Hepatocyte (in vitro differentiated cells): ENCODE measurements at places on chromosomes 13 and 19. TPM values are rescaled to one million over a fixed set of nuclear protein-coding genes. Genes with fewer than 3 reads are reported as not detected.

DNA sequence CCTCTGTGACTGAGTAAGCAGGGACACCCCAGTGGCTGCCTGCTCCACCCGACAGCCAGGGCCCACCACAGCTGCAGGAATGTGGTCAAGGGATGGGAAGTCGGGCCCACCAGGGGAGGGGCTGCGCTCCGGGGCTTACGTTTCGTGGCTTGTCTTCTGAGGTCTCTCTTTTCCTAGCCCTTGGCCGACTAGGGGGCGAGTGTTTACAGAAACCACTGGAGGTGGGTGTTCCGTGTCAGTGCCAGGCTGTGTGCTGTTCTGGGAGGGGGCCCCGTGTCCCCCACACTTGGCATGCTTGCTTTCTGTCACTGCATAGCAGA lies 4.5 kb downstream of the ADAT3 start:
- no peak for DNase-seq

DNA sequence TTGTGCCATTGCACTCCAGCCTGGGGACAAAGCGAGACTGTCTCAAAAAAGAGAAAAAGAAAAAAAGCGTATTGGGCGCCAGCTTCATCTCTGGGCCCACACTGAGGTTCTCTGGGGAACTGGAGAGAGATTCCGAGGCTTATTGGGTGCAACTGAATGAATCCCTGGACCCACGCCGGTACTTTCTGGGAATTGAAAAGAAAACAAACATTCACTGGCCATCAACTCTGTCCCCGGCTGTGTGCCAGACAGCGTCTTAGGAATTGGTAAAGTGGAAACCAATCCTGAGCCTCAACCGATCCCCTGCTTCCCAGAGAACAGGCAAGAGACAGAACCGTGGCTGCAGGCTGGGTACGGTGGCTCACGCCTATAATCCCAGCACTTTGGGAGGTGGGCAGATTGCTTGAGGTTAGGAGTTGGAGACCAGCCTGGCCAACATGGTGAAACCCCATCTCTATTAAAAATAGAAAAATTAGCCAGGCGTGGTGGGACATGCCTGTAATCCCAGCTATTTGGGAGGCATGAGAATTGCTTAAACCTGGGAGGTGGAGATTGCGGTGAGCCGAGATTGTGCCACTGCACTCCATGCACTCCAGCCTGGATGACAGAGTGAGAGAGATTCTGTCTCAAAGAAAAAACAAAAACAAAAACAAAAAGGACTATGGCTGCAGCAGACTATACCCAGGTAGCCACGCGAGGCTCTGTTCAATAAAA lies 8.6 kb downstream of the ANO8 start:
- DNase-seq = no peak

DNA sequence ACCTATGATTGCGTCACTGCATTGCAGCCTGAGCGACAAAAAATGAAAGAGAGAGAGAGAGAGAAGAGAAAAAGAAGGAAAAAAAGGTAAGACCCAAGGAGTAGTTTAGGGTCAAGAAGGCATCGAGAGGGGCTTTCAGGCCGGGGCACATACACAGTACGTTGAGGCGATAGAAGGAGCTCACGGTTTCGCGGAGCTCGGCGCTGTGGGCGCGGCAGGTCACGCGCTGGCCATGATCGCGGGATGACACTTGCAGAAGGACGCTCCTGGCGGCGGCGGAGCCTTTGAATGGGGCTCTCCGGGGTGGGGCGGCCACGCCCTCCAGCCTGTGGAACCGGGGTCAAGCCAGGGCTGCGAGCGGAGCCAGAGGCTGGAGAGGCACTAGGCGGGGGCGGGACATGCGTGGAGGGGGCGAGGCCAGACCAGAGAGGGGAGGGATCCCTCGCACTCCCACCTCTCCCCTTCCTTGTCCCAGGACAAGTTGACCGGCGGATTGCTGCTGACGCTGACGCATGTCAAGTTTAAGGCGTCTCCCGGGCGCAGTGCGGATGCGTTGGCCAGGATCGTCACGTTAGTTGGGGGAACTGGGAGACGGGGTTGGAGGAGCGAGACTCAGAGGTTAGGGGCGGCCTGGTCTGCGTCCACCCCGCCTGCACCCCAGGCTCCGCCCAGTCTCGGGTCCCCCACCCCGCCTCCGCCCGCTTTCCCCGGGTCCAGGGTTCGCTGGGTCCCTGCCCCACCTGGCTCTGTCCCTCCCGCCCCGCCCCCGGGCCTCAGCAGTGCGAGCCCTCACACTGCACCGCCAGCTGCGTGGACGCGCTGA lies 6.9 kb downstream of the NPHS1 start:
- peak; percentile 68 for DNase-seq

DNA sequence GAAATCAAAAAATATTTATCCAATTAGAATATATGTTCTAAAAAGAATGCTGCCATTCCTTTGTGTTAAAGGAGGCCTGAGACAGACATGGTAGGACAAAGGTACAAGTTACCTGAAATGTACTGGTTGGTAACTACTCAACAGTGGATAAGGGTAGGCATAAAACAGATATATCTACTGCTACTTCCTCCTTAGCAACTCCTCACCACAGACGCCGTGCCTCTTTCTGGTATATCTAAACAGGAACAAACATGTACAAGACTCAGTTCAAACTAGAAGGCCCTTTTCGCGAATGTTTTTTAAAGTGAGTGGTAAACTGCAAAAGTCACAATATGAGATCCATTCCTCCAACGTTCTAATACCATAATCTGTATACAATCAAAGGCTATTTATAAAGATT lies 86.9 kb downstream of the TBC1D4 start:
- DNase-seq = no peak

DNA sequence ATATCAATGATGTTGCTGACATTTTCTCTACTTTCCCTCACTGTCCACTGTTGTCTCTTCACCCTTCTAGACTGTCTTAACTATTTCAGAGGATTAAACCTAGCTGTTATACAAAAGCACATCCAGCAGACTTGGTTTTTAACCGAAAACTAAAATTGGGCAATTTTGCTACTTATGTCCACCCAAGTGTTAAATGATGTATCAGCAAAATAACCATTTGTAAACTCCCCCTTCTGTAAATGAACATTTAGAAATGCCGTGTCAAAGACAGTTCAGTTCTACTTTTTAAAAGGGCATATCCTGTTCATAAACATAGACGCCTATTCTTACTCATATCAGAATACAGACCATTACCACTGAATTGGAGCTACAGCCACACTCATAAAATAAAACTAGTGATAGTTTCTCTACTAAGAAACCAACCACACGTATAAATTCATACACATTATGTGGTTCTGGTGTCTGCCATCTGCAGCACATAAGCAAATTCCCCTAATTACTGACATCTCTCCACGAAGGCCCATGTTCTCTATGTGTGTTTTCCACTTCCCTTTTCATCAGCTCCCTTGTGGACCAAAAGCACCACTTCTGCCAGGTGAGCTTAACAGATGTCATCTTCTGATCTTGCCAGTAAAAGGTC lies 1091.8 kb downstream of the PCDH9 start:
- no peak for DNase-seq

- DNase-seq = no peak
These were observed 1200.6 kb downstream of the UQCRFS1 start for GRCh38 chr19:28012361-28012760.

DNA sequence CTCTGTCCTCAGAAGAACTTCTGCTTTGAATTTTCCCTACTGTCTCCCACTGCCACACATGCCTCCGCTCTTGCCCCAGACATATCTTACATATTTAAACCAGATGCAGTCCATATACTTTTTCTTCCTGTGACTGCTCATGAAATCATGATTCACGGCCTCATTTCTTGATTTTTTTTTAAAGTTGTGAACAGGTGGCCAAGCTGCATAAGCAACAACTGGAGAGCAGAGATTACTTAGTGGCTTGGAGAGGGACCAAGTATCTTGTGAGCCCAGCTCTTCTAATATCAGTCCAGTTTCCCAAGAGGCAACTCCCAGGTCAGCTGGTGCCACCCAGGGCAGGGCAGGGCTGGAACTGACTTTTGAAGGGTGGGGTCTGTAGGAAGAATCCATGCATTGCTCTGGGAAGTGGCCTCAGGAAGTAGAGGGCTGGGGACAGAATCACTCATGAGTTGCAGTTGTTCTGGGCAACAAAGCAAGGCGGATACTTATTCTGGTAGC lies 152.4 kb downstream of the LMO7 start:
- DNase-seq = no peak

DNA sequence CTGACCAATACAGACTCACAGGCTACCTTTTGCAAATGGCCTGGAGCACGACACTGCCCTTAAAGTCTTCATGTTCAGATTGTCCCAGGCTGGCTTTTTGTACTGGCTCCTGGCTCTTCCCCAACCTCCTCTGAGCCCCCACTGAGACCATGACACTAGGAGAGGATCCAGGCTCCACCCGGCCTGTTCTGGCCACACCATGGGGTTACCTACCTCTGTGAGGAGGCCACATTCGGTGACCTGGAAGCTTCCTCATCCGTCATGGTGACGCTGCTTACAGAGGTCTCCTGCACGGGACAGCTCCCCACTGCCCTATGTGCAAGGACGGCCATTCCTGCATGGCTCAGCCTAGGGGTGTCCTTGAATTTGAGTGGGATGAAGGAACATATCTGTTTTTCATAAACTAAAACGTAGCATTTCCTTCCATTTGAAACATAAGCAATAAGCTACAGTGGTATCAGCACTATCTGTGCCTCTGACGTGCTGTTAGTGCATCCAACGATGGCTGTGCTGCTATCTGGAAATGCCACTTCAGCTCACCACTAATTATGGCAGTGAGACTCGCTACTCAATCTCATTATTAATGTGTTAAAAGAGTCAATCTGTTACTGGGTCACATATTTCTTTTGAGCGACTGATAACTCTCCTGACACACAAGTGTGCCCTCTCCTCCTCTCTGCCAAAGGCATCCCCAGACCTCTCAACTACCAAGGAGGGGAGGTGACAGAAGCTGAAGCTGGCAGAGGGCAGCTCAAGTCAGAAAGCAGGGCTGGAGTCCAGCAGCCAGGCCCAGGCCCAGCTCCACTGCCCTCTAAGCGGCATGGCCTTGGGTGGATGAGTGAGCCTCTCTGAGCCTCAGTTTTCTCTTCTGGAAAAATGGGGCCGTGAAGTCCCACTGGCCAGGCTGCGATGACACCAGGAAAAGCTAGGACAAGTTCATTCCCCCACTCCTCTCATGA lies 29.6 kb downstream of the ELL start:
- DNase-seq = no peak

DNA sequence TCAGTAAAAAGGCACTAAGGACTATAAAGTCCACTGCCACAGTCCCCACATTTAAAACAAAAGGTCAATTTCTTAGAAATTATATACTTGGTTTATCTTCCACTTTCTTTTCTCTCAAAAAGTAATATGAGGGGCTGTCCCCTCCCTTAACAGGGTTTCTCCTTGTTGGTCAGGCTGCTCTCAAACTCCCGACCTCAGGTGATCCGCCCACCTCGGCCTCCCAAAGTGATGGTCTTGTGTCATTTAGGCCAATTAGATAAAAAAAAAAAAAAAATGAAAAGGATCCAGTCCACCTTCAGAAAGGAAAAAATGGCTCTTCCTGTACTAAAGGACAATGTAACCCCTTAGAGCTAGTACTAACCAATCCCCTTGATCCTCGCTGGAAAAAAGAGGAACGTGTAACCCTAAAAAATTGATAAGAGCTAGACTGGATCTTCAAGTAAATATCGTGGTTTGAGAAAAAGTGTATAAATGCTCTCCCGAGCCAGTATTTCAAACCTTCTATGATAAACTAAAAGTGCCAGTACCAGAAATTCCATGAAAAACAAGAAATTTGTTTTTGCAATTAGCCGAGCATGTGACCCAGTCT lies 9.0 kb upstream of the CD70 start:
- DNase-seq = no peak

- DNase-seq = no peak
These were observed 49.6 kb downstream of the MYO9B start for GRCh38 chr19:17125062-17125727.

DNA sequence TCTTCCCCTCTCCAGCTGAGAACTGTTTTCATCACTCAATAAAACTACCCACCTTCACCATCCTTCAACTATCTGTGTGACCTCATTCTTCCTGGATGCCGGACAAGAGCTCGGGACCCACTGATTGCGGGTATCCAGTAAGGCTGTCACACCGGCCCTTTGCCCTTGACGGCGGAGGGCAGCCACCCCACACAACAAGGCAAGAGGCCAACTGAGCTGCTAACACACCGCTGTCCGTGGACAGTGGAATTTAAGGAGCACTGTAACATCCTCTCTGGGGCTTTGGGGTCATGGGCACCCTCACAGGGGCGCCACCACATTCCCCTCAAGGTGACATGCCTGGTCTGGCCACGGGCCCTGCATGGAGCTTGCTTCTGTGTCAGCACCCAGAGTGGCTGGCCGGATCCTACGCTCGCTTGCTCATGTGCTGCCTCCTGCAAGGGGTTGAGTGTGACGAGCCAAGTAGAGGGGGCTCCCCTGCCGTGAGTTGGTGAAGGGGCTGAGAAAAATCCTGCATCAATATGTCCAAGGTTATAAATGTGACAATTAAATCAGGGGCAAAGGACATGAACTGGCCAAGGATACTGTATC lies 31.4 kb downstream of the LHFPL6 start:
- no peak for DNase-seq

GRCh38 chr19:43126720-43127119 lies 44.2 kb upstream of the PSG2 start:
- DNase-seq = no peak

DNA sequence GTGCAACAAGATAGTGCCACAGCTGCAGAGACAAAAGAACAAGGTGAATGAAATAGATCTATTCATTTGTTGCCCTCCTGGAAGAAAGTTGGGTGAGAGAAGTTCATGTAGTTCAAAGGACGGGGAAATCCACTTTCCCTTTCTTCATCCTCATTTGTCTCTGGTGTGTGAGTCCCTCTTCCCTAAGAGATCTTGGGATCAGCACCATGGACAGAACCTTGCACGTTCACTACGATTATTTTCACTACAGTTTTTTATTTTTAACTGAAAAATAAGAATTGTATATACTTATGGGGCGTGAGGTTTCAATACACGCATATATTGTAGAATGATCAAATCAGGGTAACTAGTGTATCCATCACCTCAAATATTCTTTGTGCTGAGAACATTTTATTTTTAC lies 29.2 kb downstream of the NLRP5 start:
- DNase-seq = no peak

DNA sequence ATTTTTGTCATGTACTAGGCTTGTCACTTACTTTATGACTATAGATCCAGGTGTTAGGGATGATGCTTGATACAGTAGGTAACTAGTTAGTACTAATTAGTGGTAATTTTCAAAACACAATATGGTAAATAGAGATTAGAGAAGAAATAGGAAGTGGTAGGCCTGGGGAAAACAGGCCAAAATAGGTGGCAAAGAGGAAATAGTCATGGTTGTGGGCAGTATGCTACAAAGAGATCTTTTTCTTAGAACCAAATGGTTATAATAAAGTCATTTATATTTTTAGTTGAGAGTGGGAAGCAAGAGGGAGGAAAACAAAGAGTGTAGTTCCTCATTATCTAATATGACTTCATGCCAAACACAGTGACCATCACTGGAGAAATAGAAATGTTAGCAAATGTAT lies 9.1 kb upstream of the VWA8 start:
- no peak for DNase-seq

GRCh38 chr19:35853038-35853756 lies 893 bp upstream of the NPHS1 start:
- no peak for DNase-seq

GRCh38 chr13:30971575-30971974 lies 39.1 kb downstream of the TEX26 start:
- DNase-seq = no peak

- DNase-seq = no peak
These were observed 11.3 kb downstream of the SOX1 start for GRCh38 chr13:112078216-112078615.

FAM216B gene
- 1.2 and 2.2 TPM in 2 replicates for polyA plus RNA-seq

ZNF99 gene
- polyA plus RNA-seq = not detected in 2 replicates

MRPL57 gene
- polyA plus RNA-seq = 54.1 and 57.1 TPM in 2 replicates

FAM32A gene
- 144 and 154 TPM in 2 replicates for polyA plus RNA-seq

CACNG7 gene
- 0.12 and 0.31 TPM in 2 replicates for polyA plus RNA-seq

TMEM59L gene
- polyA plus RNA-seq = 4.9 and 9.1 TPM in 2 replicates

SLC15A1 gene
- polyA plus RNA-seq = 7.5 and 10.0 TPM in 2 replicates
